ENCODE measurements at places on chromosomes 7 and 10. TPM values are rescaled to one million over a fixed set of nuclear protein-coding genes. Genes with fewer than 3 reads are reported as not detected.

GRCh38 chr10:1274111-1274661, 218.0 kb downstream of the WDR37 start:
- DNase-seq, result no peak

DNA sequence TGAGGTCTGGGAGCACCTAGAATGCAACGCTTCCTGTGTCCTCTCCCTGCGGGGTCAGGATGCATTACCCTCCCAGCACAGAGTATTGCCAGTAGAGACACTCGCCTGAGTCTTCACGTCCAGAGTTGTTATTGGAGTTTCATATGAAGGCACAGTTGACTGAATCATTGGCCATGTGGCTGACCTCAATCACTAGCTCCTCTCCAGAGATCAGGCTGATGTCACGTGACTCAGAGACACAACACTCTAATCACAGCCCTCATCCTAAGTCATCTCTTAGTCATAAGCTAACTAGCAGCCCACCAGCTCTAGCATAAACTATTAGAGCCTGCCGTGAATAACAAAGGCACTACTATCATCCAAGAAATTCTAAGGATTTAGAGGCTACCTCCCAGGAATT, 107.8 kb downstream of the HECW1 start:
- DNase-seq, result no peak

DNA sequence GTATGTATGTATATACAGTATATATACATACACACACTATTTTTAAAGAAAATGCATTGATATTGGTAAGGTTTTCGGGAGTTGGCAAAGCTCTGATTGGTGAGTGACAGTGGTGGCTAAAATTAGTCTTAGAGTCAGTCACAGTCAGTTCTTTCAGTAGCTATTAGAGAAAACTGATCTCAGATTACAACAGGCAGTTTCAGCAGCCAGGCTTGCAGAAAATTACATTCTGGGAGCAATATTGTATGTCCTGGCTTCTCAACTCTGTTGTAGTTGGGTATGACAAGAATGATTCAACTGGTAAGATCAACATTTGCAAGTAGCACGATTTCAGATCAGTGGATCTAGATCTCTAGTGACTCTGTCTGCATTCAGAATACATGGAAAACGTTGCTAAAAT, 897.9 kb upstream of the AUTS2 start:
- DNase-seq, result no peak

DNA sequence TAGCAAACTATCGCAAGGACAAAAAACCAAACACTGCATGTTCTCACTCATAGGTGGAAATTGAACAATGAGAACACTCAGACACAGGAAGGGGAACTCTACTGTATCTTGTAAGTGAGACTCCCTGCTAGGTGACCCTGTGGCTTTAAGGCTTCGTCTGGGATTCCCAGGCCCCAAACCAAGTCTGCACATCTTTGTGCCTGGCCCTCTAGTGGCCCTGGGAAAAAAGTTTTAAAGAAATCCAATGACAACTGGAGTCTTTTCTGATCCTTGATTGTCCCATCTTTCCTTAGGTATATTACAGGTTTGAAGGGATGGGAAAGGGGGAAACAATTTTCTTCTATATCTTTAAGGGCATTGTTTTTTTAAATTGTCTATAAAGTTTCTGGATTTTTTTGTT, 10.6 kb upstream of the LIPM start:
- DNase-seq, result no peak

GRCh38 chr7:26476271-26476670, 184.6 kb downstream of the SNX10 start:
- DNase-seq, result no peak

DNA sequence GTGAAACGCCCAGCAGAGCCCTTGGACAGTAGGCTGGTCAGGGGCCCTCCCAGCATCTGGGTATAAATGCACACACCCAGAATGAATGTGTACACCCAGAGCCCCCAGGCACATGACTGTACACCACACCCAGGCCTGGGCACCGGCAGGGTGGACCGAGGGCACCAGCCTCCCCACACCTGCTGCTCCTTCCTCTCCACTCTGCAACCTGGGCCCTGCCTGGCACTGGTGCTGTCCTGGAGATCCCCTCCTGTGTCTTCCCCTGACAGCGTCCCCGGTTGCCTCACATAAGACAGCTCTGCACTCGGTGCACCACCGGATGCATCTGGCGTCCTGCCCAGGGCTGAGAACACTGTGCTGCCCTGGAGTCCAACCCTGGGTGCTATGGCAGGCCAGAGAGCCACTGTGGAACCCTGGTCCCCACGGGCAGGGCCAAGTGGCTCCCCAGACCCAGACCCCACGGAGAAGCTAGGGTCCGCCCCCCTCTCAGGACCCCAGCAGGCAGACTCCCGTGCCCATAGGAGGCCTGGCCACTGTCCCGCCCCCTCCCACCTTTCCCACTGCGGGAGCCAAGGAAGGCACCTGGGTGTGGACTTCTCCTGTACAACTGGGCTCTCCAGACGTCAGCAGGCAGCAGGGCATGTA, 6.6 kb downstream of the RASGEF1A start:
- no peak for DNase-seq

GRCh38 chr7:149564340-149565095, 66.9 kb upstream of the ZNF746 start:
- DNase-seq, result no peak

DNA sequence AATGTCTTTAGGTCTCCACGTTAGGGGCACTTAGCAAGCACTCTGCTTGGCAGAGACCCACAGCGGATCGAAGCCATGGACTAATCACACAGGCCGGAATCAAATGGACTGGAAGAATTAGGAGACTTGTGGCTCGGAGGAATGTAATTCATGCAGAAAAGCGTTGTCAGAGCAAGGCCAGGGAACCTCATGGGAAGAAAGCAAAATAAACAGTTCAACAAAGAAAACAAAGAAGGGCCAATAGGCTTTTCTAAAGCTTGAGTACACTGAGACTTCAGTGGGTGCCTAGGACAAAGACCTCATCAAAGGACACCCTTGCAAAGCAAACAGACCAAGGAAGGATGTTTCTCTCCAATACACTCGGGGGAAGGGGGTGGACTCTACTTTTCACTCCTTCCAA, 171.1 kb downstream of the GLI3 start:
- DNase-seq, result no peak

- no peak for DNase-seq
Measured at GRCh38 chr10:114174695-114175188, 739 bp upstream of the CCDC186 start.

GRCh38 chr10:52756966-52757365, 15.6 kb downstream of the MBL2 start:
- DNase-seq, result no peak

- DNase-seq, result no peak
Measured at GRCh38 chr10:113808168-113808567, 45.7 kb downstream of the DCLRE1A start.

GRCh38 chr7:6718124-6718523, 11.4 kb upstream of the ZNF12 start:
- no peak for DNase-seq

DNA sequence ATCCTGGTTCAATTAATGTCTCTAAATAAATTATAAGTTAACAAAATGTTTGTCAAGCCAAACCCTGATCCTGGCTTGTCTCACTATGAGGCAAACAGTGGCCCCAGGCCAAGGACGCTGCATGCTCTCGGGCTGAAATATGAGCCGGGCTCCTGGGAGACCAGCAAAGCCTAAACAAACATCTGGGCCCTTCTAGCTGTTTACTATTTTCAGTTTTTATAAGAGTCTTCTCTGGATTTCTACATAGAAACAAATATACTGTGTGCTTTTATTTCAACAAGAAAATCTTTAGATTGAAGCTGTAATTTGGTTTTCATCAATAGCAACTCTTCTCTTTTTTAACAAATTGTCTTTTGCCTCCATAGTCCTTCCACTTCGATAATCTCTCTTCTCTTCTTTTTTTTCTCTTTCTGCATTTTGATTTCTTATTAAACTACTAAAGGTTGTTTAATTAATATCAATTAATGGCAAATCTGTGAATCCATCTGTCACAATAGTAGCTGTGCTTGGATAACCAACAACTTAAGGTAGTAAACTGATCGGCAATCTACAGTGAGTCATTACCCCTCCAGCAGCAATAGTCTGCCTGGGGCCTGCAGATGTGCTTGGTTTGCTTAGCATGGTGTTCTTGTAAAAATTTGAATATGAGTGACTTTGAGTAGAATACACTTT, 83.3 kb upstream of the DNAJC1 start:
- peak; percentile 83 for DNase-seq

DNA sequence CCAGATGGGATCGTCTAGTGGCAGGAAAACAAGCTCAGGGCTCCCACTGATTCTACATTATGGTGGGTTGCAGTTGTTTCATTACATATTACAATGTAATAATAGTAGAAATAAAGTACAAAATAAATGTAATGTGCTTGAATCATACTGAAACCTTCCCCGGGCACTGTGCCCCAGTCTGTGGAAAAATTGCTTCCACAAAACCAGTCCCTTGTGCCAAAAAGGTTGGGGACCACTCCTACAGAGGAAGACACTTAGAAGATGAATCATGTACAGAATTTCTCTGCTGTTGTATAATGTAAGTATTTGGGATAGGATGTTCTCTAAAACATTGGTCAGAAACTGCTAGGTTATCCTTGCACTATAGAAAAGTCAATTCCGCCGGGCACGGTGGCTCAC, 11.3 kb upstream of the PHYH start:
- no peak for DNase-seq

- DNase-seq, result peak; percentile 77
Measured at GRCh38 chr7:130010689-130011412, 40.3 kb downstream of the ZC3HC1 start.

DNA sequence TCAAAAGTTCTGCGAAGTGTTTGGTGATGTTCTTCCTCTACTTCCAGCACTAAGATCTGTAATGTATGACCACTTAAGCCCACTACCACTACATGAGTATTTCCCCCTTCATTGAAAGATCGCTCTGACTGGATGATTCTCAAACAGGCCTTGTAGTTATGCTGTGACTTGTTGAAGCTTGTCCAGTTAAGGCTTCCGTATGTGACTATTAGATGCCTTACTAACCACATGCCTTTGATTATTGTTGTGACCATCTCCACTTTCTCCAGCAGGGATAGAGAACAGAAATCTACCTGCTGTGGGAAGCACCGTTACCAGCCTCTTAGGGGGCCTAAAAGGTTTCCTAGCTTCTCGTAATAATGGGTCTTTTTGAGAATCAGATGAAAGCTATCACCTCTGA, 81.1 kb downstream of the NOC3L start:
- DNase-seq, result no peak

DNA sequence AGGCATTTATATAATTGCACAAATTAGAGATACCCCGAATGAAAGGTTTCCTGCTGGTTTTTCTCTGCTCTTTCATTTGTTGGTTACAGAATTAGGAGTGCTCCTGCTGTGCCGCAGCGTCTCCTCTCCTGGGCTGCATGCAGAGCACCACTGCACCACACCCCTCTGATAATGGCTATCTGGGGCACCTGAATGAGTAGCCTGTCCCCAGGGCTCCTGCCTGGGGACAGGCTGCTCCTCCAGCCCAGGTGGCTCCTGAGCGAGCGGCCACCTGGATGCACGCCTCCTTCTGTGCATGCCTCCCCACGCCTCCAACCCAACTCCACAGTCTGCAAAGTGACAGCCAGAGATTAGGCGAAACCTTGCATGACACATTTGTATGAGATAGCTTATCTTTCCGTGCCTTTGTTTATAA, 242.6 kb upstream of the FZD8 start:
- DNase-seq, result no peak

DNA sequence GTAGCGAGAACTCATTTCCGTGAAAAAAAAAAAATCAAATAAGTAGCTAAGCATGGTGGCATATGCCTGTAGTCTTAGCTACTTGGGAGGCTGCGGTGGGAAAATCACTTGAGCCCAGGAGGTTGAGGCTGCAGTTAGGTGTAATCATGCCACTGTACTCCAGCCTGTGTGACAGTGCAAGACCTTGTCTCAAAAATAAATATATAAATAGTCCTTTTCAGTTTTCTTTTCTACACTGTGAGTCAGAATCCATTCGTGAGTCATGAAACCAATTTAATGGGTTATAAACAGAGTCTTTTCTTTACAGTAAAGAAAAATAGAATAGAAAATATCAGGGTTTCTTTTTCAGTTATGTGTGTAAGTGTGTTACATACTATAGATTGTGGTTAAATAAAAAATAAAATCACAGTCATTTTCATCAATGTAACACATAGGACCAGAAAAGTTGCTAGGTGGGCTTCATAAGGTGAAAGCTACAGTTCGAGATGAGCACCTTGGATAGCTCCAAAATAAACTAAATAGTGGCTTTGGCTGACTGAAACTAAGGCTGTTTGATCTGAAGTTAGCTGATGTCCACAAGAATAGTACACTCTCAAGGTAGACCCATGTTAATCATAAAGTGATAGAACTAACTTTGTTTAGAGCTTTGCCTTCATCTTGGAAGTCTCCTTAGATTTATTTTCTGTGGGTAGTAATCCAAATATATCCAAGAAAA, 781.1 kb downstream of the GATA3 start:
- DNase-seq, result no peak

- DNase-seq, result no peak
Measured at GRCh38 chr7:96253964-96254363, 67.9 kb downstream of the SLC25A13 start.

DNA sequence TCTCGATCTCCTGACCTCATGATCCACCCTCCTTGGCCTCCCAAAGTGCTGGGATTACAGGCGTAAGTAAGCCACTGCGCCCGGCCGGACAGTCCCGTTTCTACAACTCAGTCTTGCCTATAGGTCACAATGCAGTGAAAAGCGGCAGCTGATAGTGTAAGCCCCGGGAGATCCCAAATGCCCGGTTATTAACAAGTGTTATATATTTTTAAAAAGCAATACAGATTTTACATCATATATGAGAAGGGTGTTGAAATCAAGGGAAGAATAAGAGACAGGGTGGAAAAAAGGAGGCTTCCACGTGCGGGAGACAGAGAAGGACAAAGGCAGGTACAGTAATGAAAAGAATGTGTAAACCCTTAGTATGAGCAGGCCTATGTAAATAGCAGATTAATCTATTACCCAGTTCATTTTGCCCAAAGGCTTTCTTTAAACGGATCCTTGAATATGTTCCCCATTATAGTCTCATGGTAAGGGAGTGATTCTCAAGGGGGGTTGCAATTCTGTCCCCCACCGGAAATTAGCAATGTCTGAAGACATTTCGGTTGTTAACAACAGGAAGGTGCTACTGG, 170.8 kb downstream of the PDE1C start:
- no peak for DNase-seq

- DNase-seq, result no peak
Measured at GRCh38 chr10:69459893-69460575, 8.8 kb downstream of the TSPAN15 start.

GRCh38 chr10:73424478-73424877, 8.9 kb downstream of the MSS51 start:
- no peak for DNase-seq

DNA sequence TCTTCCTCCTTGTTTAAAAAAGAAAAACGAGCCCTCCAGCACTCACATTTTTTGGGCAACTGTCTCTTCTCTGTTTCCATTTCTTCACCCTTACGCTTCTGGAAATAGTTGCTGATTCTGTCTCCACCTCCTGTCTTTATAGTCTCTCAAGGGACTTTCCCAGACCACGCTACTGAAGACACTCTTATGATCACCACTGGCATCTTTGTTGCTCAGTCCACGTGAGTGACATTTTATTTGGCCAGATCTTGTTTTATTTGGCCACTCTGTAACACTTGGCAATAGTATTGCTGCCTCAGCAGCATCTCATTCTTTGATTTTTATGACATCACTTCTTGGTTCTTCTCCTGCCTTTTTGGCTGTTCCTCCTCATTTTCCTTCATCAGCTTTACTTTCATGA, 21.6 kb upstream of the NME8 start:
- peak; percentile 31 for DNase-seq

- no peak for DNase-seq
Measured at GRCh38 chr10:71232089-71232998, 20.0 kb downstream of the UNC5B start.

Gene C10orf143
- polyA plus RNA-seq, result 2.7 TPM

Gene LRRTM3
- polyA plus RNA-seq, result 2.2 TPM

Gene TAS2R41
- not detected for polyA plus RNA-seq

Gene NEUROD6
- 0.09 TPM for polyA plus RNA-seq
